ENCODE measurements at places on chromosomes 12 and 14.

GRCh38 chr14:50544911-50545310 lies 12.5 kb upstream of the MAP4K5 start:
- DNase-seq = no peak

- no peak for DNase-seq
These were observed 227.1 kb upstream of the KRR1 start for GRCh38 chr12:75738486-75738885.

GRCh38 chr12:104131609-104132008 lies 6.4 kb downstream of the NFYB start:
- DNase-seq = no peak

GRCh38 chr12:84644908-84645307 lies 267.7 kb downstream of the SLC6A15 start:
- no peak for DNase-seq

DNA sequence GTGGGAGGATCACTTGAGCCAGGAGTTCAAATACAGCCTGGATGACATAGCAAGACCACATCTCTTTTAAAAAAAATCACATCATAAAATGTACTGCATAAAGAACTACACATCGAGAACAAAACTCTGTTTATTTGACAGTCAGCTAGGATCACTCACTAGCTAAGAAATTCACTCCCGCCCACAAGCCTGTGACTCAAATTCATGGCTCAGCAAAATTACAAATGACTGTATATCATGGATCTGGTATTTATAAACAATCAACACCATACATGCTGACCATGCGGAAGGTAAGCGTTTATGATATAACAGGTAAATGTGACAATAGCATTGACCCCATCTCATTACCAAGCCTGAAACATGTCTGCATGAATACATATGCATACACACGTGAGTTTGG lies 206.5 kb downstream of the EFCAB11 start:
- DNase-seq = no peak

GRCh38 chr12:53252349-53252916 lies 15.7 kb upstream of the ESPL1 start:
- no peak for DNase-seq

- no peak for DNase-seq
These were observed 434.1 kb downstream of the NOVA1 start for GRCh38 chr14:26163761-26164160.

DNA sequence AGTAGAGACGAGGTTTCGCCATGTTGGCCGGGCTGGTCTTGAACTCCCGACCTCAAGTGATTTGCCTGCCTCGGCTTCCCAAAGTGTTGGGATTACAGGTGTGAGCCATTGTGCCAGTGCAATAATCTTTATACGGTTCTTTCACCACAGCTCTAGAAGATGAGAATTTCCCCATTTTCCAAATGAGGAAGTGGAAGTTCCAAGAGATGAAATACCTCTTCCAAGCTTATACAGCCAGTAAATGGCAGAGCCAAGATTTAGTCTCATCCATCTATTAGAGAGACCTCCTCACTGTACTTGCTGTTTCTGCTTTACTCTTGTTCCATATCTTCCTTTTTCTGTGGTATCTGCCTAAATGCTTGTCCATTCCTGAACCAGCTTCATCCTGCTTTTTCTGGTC lies 3.1 kb upstream of the LMNTD1 start:
- no peak for DNase-seq

- no peak for DNase-seq
These were observed 18.9 kb upstream of the POC1B start for GRCh38 chr12:89544681-89545184.

- DNase-seq = no peak
These were observed 37.1 kb downstream of the MDM2 start for GRCh38 chr12:68844788-68845695.

DNA sequence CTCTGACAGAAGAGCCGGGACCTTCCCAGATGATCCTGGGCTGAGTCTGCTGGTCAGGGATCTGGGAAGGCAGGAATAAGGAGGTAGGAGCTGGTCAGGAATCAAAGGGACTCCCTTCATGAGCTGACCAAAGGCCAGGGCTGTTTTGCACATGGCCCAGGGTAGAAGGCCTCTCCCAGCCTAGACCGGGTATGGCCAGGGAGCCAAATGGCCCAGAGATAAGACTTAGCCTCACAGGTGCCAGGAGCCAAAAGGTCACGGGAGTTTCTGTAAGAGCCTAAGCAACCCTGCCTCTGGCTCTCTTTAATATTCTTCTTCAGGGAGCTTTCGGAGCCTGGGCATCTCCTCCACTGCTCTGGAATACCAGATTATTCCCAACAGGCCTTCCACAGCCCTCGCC lies 191.3 kb upstream of the PWP1 start:
- no peak for DNase-seq

DNA sequence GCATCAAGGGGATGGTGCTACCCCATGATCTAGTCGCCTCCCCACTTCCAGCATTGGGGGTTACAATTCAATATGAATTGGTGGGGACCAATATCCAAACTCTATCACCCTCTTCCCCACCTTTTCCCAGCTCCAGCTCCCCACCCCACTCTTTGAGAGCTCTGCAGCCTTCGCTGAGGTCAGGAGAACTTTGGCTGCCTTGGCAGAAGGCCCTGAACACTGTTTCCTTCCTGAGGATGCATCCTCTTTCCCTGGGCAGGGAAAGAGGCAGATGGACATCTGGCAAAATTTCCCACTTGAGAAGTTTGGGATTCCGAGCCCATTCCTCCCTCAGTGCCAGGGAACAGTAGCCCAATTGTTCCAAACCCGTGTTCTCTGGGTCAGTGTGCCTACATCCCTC lies 169.1 kb downstream of the TSPAN9 start:
- no peak for DNase-seq

GRCh38 chr12:15474766-15475165 lies 152.5 kb downstream of the PTPRO start:
- DNase-seq = no peak

All from CD4-positive, alpha-beta memory T cell (primary cell).